ENCODE measurements at places on chromosomes 5 and 9.

DNA sequence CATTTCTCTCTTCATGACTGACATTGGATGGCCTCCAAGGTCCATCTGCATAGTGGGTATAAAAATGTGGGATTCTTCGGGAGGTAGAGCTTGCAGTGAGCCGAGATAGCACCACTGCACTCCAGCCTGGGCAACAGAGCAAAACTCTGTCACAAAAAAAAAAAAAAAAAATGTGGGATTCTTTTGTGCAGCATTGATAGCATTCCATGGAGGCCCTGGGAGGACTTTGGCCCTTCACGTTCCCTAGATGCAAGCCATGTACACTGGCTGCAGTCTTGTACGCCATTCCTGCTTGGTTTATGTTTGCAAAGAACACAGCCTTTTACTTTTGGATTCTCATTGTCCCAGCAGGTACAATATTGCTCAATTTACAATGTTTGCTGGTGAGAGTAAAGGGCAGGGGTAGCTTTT lies 157.8 kb downstream of the SLCO4C1 start:
- DNase-seq = no peak

DNA sequence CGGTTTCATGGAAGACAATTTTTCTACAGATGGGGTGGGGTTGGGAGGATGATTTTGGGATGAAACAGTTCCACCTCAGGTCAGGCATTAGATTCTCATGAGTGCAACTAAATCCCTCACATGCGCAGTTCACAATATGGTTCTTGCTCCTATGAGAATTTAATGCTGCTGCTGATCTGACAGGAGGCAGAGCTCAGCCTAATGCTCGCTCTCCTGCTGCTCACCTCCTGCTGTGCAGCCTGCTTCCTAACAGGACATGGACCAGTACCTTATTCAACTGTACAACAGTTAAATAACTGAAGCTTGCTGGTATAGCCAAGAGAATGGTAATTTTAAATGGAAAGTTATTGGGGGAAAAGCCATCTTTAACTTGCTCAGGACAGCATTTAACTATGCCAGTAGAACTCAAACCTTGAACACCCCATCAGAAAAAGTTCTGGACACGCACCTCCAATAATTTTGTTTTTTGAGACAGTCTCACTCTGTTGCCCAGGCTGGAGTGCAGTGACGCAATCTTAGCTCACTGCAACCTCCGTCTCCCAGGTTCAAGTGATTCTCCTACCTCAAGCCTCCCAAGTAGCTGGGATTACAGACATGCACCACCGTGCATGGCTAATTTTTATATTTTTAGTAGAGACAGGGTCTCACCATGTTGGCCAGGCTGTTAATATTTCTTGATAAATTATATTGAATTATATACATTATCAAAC lies 27.7 kb downstream of the HMGCR start:
- DNase-seq = no peak

DNA sequence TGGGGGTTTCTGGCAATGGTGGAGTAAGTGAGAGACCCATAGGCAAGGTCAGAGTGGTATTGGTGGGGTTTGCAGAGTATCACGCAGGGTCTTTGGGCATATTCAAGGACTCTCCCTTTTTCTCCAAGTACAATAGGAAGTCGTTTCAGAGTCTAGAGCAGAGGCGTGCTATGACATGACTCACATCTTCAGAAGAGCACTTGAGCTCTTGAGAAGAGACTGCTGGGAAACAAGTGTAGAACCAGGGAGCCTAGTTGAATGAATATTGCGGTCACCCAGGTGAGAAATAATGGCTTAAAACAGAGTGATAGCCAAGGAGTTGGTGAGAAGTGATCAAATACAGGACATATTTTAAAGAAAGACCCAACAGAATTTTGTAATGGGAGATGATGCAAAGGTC lies 813.4 kb downstream of the TLE1 start:
- DNase-seq = no peak

GRCh38 chr9:128148509-128149000 lies 698 bp upstream of the LCN2 start:
- no peak for DNase-seq

DNA sequence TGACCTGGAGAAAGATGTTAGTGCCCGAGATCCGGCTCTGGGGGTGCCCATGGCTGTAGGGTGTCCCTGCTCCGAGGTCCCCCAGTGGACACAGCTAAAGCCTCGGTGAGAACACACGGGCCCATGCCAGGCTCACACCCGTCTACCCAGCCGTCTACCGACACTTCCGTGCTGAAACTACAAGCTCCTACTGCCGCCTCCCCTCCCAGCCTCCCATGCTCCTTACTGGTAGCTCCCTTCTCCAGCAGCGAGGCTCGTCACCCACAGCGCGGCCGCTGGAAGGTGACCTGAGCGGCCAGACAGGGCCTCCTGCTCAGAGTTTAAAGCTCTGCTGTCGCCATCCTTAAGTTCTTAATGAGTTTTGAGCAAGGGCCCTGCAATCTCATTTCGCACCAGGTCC lies 33.2 kb upstream of the CLPTM1L start:
- DNase-seq = no peak

DNA sequence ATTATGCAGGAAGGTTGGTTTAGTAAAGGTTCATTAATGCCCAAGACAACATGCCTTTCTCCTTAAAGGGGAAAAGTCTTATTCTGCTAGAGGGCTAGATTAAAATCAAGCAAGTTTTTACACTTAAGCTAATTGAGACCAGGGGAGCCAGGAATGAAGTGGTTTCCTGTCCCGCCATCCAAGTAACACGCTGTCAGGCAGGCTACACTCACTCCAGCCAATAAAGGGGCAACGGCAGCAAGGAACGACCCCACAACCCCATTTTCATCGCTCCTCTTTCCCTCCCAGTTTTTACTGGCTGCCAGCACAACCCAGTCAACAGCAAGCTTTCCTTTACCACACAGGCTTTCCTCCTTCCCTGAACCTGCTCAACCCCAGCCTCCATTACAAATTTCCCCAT lies 225.1 kb downstream of the DCP2 start:
- no peak for DNase-seq

- DNase-seq = no peak
Measured at GRCh38 chr9:89309608-89310474, 1.2 kb upstream of the CKS2 start.

DNA sequence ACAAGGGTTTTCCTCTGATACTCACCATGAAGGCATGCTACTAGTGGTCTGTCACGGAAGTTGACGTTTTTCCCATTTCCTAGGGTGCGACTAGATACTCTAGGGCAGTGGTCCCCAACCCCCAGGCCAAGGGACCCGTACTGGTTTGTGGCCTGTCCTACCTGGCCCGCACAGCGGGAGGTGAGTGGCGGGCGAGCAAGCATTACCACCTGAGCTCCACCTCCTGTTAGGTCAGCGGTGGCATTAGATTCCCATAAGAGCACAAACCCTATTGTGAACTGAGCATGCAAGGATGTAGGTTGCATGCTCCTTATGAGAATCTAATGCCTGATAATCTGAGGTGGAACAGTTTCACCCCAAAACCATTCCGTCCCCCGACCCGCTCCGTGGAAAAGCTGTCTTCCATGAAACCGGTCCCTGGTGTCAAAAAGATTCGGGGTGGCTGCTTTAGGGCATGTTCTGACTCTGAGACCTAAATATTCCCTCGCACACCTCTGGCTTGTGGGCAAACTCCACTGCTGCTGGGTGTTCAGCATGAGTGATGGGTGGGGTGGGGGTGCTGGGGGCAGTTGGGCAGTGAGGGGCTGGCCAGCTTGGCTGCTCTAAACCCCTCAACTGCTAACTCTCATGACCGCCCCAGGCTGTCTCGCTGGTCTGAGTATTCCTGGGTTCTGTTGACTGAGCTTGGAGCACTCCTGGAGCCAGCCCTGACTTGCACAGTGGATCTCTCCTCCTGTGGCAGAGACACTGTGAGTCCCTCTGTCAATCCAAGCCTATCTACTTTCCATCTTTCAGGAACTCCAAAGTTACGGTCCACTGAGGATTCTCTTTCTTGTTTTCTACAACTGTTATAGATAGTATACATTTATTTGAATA lies 78.3 kb upstream of the NEK6 start:
- DNase-seq = no peak

- DNase-seq = no peak
Measured at GRCh38 chr5:59317023-59317773, 576.3 kb downstream of the PDE4D start.

DNA sequence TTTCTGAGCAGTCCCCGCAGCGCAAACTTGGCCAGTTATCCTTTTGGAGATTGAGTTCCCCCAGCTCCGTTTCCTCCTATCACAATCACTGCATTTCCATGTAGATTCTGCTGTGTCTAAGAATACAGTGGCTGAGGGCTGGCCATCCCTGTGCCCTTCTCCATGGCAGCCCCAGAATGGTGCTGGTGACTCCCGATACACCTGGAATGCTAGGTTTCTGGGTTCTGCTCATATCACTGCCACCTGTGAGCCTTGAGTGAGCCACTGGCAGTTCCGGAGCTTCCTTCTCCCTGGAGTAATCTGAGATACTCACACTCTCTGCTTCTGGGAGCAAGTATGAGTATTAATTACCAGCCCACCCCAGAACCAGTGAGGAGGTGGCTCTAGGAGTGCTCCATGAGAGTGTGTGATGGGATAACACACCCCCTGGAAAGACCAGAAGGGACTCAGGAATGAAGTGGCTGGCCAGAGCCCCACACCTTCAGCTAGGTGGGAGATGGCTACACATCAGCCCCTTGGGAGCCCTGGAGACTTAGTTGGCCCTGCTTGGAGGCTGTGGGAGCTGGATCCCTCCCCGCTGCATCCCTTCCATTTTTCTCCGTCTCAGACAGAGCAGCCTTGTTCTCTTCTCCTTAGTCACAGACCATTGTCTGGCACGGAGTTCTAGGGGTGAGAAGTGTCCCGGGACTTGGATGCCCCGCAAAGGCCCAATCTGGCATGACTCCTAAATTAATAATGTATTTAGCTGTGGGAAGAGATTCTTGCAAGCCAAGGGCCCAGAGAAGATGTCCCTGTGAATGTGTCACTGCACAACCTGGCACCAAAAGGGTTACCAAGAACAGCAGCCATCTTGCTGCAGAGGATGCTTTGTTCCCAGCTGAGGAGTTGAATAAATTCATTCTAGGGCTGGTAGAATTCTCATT lies 4.9 kb downstream of the PCDHGC5 start:
- DNase-seq = no peak

DNA sequence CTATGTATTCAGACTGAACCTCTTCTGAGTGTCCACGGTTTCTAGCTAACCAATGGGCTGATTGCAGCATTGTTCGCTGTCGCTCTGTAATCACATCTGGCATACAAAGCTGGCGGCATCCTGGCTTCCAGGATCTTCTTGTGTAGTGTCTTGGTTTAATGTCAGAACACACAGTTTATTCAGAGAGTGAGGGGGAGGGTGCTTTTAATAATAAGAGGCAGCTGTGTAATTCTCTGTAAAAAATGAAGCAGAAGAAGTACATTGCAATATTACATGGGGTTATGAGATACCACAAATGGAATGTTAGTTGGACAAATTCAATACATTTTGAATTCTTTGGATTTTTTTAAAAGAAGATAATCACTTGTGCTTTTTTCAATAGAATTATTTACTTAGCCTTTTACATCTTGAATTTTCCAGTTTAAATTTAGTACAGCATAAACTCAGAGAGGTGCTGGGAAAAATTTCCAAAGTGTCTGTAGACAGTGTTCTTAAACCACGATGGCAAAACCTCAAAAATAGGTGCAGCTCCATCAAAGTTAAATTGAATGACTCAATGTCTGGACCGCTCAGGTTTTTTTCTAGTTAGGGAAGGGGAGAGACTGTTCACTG lies 206.0 kb downstream of the PCSK1 start:
- no peak for DNase-seq

GRCh38 chr5:124660229-124661093 lies 86.0 kb downstream of the ZNF608 start:
- DNase-seq = no peak

DNA sequence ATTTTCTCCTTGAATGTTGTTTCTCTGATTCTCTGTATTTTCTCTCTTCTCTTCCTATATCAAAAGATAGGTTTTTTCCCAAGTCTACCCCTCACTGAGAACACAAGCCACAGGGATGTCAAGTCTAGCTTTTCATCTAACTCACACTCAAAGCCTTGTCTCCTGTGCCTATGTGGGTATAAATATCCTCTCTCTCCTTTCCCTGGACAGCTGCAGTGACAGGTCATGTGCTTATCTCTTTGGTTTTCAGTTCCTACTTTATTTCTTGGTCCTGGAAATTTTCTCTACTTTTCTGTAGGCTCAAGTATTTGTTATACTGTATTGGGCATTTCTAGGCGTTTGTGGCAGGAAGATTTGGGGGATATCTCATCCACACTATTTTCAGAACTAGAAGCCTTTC lies 182.4 kb upstream of the MVB12B start:
- DNase-seq = no peak

DNA sequence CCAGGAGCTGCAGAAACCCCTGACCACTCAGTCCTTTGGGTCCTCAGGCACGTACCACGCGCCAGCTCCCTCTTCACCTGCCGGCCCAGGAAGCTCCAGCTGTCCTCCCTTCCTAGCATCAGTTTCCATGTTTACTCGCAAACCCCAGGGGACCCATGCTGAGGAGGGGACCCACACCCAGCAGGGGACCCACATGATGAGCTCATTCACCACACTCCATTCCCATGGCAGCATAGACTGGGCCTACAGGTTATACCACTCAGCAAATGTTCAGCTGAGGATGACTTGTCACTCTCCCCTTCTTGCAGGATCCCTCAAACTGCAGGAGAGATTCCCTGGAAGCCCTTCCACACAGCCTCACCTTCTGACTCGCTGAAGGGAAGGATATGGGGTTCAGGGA lies 73.5 kb upstream of the GALNT10 start:
- DNase-seq = no peak

GRCh38 chr9:90727488-90727887 lies 74.1 kb upstream of the SYK start:
- DNase-seq = no peak

- peak; percentile 49 for DNase-seq
Measured at GRCh38 chr9:114898741-114899140, 31.6 kb downstream of the TNFSF8 start.

GRCh38 chr9:122051351-122052321 lies 41.5 kb downstream of the TTLL11 start:
- DNase-seq = peak; percentile 42

- DNase-seq = peak; percentile 32
Measured at GRCh38 chr5:96816411-96816939, 8.7 kb upstream of the ERAP1 start.

DNA sequence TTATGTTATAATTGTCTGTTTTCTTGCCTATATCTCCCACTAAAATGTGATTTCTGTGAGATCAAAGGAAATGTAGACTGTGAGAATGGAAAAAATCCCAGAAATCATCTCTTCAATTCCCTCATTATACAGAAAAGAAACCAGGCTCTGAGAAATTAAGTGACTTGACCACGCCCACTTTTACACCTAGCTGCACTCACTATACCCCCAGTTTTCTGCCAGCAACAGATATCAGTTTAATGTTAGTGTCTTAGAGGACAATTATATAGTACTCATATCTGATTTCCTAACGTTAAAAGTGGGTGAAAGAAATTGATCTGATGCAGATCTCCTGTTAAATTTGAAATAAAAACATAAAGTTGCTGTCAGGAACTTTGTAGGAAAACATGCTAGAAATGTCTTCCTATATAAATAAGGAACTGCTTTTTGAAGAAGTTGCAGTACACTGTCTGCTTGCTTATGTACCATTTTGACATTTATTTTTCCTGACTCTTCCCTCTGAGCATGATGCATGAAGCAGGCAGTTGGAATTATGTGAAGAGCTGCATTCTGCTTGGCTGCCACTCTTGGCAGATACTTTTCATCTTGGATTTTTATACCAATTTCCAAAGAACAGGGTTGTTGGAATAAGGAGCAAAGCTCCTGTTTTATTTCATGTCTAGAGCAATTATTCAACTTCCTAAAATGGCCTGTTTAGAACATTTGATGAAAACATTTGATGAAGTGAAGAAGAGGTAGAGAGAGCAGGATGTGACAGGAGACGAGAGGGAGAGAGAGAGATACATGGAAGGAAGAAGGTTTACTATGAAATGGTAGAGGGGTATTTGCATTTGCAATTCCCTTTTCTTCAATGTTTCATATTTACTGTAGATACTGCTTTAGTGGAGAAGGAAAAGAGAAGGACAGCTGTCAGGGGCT lies 57.3 kb upstream of the RICTOR start:
- DNase-seq = no peak
